Progenitor cell of endocrine pancreas (in vitro differentiated cells): ENCODE measurements at places on chromosomes 16 and 17.

DNA sequence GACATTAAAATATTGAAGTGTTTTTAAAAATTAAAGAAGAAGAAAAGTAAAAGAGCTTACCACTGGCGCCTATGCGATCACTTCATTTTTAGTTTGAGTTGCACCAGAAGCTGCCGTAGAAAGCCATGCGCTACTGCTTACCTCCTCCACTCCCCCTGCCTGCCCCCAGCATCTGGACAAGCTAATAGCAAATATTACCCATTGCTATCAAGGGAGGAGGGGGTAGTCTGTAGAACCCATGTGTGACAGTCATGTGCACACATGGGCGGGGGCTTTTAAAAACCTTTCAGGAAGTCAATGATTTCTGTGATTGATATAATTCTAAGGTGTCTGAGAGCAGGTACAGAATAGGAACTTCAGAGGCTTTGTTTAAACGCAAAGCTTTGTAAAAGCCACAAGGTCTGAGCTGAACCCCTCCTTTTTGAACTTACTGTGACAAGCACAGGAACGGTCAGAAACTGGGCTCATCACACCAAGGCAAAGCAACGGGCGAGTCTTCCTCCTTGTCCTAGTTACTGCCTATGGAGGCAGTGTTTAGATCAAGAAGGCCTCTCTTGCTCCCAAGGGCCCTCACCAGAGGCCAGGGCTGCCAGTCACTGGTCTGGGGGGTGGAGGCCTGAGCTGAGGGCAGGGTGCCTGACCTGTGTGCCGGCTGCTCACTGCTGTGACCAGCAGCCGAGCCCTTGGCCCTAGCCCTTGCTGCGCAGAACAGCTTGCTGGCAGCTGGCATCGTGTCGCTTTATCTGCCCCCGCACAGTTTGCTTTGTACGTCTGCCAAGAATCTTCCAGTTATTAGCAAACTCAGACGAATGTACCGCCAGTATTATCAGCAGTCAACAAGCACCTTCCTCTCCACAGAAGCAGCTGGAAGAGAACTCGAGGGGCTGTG lies 15.0 kb downstream of the GINS2 start:
- no peak for DNase-seq

DNA sequence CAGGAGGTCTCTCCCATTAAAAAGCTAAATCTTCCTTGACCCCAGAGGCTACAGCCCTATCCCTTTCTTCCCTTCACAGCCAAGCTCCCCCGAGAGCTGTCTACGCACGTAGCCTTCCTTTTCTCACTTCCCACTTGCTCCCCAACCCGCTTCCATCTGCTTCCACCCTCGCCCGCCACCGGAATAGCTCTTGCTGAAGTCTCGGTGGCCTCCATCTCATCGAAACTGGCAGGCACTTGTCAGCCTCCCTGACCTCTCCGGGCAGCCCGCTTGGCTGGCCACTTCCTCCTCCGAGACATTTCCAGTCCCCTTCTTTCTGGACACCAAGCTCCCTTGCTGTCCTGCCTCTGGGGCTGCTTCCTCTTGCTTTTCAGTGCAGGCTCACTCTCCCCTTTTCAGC lies 10.7 kb upstream of the EPOP start:
- no peak for DNase-seq

DNA sequence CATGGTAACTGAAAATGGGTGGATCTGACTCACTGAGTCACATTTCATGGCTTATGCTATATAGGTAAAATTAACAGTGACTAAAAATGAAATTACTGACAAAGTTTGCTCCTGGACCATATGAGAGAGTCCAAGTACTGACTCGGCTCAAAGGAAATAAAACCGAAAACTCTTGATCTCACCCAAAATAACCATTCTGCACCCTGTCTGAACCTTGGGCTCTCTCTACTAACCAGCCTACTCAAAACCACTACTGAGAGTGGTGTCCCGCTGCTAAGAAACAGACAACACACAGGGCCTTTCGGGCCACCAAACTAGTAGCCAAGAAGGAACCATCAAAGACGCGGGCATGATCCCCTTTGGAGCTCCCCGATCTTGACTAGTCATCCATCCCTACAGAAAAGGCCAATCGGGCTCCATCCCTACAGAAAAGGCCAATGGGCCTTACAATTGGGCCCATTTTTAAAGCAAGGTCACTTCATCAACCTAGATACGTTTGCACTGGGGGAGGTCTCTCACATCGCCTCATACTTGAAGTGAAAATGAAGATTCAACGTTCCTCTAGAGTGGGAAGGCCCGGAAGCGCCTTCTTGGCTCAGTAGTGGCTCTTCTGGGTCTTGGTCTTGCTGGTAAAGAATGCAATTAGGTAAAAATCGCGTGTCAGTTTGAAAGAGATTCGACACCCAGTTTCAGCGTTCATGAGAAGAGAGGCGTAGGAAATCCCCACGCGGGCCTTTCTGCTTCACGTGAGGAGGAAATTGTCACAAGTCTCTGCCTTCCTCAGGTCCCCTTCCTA lies 720 bp upstream of the ZPBP2 start:
- no peak for DNase-seq

DNA sequence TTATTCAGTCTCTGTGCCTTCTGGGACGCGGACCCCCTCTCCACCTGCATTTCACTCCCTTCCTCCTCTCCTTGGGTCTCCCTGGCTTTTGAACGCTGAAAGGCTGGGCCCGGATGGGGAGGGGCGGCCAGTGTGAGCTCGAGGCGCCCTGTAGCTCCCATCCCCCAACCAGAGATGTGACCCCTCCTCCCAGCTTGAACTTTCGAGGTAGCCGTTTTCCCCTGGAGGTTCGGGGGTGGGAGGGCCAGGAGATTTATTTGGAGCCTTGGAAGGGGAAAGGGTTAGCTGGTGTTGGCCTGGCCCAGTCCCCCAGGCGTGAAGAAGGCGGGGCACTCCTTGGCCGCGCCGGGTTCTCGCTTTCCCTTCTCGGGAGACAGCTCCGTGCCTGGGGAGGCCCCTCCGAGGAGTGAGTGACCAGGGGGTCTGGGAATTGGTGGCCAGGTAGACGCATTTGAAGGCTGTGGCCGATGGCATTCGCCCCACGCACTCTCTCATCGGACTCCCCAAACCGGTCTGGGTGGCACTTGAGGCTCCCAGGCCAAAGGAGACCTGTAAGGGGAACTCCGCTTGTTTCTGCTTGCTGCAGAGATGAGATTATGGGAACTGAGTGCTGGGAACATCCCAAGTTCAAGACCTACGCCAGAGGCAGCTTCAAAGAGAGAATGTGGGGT lies 942 bp downstream of the LDAF1 start:
- peak; percentile 21 for DNase-seq

DNA sequence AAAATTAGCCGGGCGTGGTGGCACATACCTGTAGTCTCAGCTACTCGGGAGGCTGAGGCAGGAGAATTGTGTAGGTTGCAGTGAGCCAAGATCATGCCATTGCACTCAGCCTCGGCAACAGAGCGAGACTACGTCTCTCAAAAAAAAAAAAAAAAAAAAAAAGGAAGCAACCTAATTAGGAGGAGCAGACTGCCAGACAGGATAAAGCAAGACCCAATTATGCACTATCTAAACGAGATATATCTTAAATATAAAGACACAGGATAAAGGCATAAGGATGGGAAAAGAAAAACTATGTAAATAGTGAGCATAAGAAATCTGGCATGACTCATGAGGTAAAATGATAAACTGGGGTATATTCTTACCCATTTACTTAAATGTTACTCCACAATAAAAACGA lies 4.9 kb downstream of the TXNDC11 start:
- DNase-seq = no peak

DNA sequence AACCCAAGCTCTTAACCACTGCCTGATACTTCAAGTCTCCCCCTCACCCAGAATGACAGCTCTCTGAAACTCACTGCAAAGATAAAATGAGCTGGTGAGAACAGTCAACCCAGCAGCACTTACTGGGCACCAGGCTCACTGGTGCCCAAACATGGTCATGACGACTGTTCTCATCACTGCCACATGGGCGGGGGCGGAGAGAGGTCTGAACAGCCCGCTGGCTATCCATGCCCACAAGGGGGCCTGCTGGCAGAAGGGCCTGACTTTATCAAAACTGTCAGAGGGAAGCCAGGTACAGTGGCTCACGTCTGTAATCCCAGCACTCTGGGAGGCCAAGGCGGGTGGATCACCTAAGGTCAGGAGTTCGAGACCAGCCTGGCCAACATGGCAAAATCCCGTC lies 4.0 kb downstream of the MYBBP1A start:
- DNase-seq = no peak

GRCh38 chr17:58111676-58112075 lies 28.5 kb downstream of the DYNLL2 start:
- DNase-seq = no peak

DNA sequence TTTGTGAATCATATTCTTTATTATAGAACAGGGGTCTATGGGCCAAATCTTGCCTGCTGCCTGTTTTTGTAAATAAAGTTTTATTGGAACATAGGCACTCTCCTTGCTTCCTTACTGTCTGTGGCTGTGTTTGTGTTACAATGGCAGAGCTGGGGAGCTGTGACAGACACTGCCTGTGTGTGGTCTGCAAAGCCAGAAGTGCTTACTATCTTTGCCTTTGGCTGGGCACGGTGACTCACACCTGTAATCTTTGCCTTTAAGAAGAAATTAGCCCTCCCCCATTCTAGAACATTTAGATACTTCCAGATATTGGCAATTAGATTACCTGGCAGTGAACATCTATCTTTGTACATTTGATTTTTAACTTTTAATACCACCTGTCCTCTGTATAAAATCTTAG lies 308.3 kb downstream of the FOXL1 start:
- DNase-seq = no peak

DNA sequence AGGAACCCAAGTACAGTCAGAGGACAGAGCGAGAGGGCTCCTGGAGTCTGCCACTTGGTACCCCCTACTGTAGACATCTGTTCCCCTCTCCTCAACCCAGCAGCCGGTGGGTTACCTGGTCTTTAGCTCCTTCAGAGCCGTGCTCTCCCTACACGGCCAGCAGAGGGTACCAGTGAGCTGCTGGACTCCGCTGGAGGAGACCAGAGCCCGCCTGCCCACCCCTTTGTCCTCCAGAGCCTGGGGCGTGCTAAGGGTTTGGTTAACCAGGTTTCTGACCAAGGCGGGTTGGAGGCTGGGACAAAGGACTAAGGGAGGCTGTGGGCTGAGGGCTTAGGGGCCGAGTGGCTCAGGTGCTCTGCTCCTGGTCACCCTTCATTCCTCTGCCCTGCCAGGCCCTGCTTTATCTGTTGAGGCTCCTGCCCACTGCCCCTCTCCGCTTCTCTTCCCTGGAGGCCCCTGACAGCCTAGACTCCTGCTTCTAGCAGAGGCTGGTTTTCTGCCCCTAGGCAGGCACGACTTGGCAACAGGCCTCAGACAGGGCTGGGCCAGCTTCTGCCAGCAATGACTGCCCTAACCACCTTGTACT lies 2.7 kb upstream of the HSD11B2 start:
- DNase-seq = peak; percentile 68
